Stimulated activated CD4-positive, alpha-beta T cell treated with anti-CD3 and anti-CD28 coated beads, Interleukin-15, amount 100 ng/mL, for 1 hour (primary cell): ENCODE measurements at places on chromosomes 4 and X.

GRCh38 chr4:122577808-122578781 is 42.8 kb downstream of the IL21 start:
- DNase-seq: peak; percentile 32

GRCh38 chr4:1057403-1057745 is 45.9 kb downstream of the FGFRL1 start:
- DNase-seq: no peak

GRCh38 chr4:138329506-138330070 is 87.4 kb upstream of the SLC7A11 start:
- no peak for DNase-seq

DNA sequence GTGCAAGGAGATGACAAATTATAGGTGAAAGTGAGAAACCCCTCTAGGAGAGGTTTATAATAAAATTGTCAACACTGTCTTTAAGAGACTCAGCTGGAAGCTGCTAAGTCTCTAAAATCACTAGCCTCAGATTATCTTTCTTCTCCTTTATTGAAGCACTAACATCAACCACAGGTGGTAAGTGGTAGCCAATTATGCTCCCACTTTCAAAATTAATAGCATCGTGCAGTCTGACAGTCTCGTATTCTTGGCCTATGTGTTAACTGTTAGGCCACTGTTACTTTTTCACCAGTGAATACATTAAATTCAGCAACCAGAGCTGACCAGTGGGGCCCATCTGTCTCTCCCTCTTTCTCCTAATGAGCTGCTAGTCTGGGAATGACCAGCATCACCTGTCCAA is 674.1 kb downstream of the RAPGEF2 start:
- no peak for DNase-seq

- DNase-seq: no peak
Observed at GRCh38 chr4:115851918-115852766, 738.7 kb upstream of the NDST4 start.
